ENCODE measurements at places on chromosomes 11 and 22. TPM values are rescaled to one million over a fixed set of nuclear protein-coding genes. Genes with fewer than 3 reads are reported as not detected.

OR51E2 gene
- total RNA-seq, result not detected

SCARF2 gene
- 46.0 TPM for total RNA-seq

CEP126 gene
- total RNA-seq, result 0.43 TPM

RHOD gene
- not detected for total RNA-seq
